ENCODE measurements at places on chromosomes 5 and 9.

GRCh38 chr5:15737871-15738664 lies 238.1 kb downstream of the FBXL7 start:
- DNase-seq = no peak

DNA sequence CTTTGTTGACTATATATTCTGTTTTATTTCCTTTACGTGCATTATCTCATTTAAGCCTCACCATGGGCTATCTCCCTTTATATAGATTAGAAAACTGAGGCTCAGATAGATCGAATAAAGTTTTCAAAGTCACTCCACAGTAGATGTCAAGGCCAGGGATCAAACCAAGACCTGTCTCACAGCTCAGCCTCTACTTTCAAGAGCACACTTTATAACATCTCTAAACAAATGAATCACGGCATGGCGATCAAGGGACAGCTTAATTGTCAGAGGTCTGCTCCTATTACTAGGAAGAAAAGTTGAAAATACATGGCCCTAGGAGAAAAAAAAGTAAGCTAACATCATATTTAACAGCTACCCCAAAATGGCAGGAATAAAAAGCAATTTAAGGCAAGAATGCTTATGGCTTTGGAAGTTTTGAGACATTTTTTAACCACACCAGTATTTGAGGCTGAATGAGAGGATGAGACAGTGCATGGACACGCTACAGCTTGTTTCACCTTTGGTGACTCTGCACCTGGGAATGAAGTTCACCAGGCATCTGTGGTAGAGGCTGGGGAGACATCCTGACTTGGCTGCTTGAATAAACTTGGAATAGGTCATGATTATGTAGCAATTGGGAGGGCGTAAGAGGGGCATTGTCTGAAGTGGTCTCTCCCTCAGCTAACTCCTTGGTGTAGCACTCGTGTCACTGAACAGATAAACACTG lies 486.8 kb upstream of the WWC1 start:
- no peak for DNase-seq

DNA sequence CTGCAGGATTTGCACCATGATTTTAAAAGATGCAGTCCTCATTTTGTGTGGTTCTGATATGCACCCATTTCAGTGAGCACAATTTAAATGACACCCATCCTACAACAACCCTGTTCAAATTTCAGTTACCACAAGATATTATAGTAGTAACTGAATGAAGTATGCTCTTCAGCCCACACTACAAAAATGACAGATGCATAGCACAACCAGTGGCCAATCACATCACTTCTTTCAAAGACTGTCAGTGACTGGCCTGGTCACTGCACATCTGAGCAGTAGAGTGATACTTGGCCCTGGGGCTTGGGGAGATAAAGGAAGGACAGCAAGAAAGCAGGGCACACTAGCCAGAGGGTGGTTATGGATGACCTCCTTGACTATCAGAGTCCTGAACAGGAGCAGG lies 19.8 kb upstream of the IFNK start:
- DNase-seq = no peak

DNA sequence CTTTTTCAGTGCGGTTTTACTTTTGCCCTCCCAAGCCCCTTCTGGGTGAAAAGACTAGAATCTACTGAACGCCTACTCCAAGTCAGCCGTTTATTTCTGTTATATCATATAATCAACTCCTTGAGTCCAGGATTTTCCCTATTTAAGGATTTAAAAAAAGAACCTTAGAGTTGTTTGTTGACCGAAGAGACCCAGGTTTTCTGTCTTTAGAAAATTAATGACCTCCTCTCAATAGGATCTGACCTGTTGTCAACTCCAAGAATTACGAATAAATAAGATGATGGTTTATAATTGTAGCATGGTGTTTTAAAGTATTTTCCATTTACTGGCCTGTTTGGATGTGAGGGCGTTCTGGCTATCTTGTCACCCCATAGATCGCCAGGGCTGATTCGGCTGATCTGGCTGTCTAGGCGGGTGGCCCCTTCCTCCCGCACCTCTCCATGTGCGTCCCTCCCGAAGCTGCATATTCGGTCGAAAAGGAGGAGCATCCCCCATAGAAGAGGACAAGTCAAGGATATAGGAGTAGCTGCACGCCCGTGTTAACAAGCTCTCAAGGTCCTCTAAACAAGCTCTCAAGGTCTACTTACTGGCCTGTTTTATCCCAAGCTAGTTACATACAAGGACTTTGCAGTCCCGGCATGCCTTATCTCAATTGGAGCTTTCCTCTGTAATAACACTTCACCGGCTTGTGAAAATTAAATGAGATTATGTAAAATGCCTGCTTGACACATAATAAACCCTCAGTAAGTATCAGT lies 1.1 kb upstream of the UBAP2 start:
- DNase-seq = no peak
